ENCODE measurements at places on chromosomes 7 and 10. TPM values are rescaled to one million over a fixed set of nuclear protein-coding genes. Genes with fewer than 3 reads are reported as not detected.

ZNF655 gene
- 122 TPM for total RNA-seq

COPS6 gene
- 18.4 TPM for total RNA-seq

ZPBP gene
- not detected for total RNA-seq

OPN4 gene
- total RNA-seq = not detected

KAZALD1 gene
- 0.42 TPM for total RNA-seq

CHCHD1 gene
- 4.7 TPM for total RNA-seq

LOXL4 gene
- 0.10 TPM for total RNA-seq

OSBPL3 gene
- total RNA-seq = 9.3 TPM

ABLIM1 gene
- total RNA-seq = 108 TPM

KIAA1549 gene
- 0.10 TPM for total RNA-seq

TMEM72 gene
- not detected for total RNA-seq

SSC4D gene
- total RNA-seq = not detected

VIPR2 gene
- total RNA-seq = 0.31 TPM

AKR1C1 gene
- total RNA-seq = 3.3 TPM

GRM8 gene
- not detected for total RNA-seq

GLUD1 gene
- total RNA-seq = 123 TPM

SPDYE8 gene
- total RNA-seq = not detected

NYAP1 gene
- 0.10 TPM for total RNA-seq

STAG3 gene
- total RNA-seq = 6.7 TPM

RNF32 gene
- total RNA-seq = 0.10 TPM

C7orf57 gene
- total RNA-seq = not detected

OPN1SW gene
- not detected for total RNA-seq

SPAM1 gene
- not detected for total RNA-seq

GPR26 gene
- under 0.01 TPM for total RNA-seq

ADCYAP1R1 gene
- total RNA-seq = under 0.01 TPM

CLEC2L gene
- 0.52 TPM for total RNA-seq

GIMAP5 gene
- 102 TPM for total RNA-seq

ADRA2A gene
- total RNA-seq = 0.21 TPM

BEND7 gene
- total RNA-seq = 0.31 TPM

CDK1 gene
- 3.4 TPM for total RNA-seq

TMEM140 gene
- 51.4 TPM for total RNA-seq

TMEM130 gene
- total RNA-seq = 0.21 TPM

GPRIN2 gene
- total RNA-seq = not detected

SEC61G gene
- total RNA-seq = 107 TPM

TACR2 gene
- not detected for total RNA-seq

IGFBP3 gene
- 6.7 TPM for total RNA-seq

MUC3A gene
- not detected for total RNA-seq

MMD2 gene
- total RNA-seq = not detected

SEMA3E gene
- not detected for total RNA-seq

DPYSL4 gene
- 0.21 TPM for total RNA-seq

All from mononuclear cell (primary cell).